Activated CD8-positive, alpha-beta T cell treated with anti-CD3 and anti-CD28 coated beads, Interleukin-2, amount 10 ng/mL, durations not matched to agents 7 days and 5 days (primary cell): ENCODE measurements at places on chromosomes 1 and 21. TPM values are rescaled to one million over a fixed set of nuclear protein-coding genes. Genes with fewer than 3 reads are reported as not detected.

Gene ASTN1
- total RNA-seq = not detected

Gene EXO1
- total RNA-seq = 48.2 TPM

Gene IL20
- not detected for total RNA-seq

Gene BGLAP
- total RNA-seq = 2.8 TPM

GRCh38 chr1:22500471-22500870 lies 48.8 kb downstream of the ZBTB40 start:
- DNase-seq = no peak

DNA sequence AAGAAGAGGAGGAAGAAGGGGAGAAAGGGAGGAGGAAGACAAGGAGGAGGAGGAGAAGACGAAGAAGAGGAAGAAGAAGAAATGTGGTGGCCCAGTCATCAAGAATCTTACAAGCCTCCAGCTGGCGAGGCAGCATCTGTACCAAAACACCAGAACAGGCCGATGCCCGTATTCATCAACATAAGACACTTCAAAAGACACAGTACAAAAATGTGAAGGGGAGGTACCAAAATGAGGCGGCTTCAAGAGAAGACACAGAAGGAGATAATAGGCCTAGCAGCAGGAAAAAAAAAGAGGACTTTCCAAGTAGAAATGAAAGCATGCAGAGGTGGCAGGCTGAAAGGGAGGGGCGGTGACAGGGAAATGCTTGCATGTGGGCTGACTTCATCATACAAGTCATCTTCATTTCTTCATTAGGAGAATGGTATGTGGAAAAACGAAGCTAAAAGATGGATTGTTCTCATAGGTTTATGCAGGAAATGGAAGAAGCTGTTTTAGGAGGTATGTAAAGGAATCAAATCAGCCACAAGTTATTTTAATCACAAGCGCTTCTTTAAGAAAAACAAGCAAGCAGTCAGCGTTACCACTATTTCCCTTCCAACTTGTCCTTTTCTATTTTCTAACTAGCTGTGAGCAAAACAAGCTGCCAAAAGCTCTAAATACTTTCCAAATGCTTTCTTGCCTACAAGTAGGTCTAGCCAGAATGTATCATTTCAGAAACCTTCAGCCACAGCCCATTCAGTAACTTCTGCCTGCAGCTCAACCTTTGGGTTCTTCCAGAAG lies 192.3 kb downstream of the SLC45A1 start:
- DNase-seq = peak; percentile 45

- DNase-seq = no peak
These were observed 317.2 kb downstream of the LTN1 start for GRCh38 chr21:28675331-28676041.

- no peak for DNase-seq
These were observed 10.7 kb downstream of the EXTL2 start for GRCh38 chr1:100883963-100884362.

DNA sequence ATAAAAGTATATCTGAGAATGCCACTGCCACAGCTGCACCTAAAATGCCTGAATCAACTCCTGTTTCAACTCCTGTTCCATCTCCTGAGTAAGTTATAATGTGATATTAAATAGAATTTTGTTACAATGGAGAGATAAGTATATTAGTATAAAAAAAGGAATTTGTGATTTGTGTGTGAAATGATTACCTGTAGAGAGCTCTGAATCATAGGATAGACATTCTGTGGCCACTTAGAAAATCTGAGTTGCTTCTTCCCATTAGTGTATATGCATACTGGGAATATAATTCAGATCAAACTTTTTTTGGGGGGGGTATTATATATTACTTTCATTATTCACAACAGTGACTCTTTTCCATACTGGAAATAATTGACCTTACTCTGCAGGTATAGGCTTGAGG lies 52.9 kb downstream of the SUCO start:
- DNase-seq = no peak

DNA sequence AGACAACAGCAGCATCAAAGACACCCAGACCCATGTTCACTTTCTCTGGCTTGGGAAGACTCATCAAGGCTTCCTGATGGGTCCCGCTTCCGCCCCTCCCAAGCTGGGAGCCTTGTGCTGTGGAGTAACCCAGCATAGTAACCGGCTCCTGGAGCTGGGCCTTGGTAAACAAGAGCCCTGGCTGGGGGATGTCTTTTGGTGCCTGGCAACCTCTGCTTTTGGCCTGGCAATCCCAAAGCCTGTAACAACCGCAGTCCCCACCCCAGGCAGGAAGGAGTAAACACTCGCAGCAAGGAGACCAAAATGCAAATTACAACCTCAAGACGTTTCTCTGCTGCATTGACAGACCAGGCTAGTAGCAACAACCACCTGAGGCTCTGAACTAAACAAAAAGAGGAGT lies 16.9 kb upstream of the THRAP3 start:
- DNase-seq = no peak

DNA sequence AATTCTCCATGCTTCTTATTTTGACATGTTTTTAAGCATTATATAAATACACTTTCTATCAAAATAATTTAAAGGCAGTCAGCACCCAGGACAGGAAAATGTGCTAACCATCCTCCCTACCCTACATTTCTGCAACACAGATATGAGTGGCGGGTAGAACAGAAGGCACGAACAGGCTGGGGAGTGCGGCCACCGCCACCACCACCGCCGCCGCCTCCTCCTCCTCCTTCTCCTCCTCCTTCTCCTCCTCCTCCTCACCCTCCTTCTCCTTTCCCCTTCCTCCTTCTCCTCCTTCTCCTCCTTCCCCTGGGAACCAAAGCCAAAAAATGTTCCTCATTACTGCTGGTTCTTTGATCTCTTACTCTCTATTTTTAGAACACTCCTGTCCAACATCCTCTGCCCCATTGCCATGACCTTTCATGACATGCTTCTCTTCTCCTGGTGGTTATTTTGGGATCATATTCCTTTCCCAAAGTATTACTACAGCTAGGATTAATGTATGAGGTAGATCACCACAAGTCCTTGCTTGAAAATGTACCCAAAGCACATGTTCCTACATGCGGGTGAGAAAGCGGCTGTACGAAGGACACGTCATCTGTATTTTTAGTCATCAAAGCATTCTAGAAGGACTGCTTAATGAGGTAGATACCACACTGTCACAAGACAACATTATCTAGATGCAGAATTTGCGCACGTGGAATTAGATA lies 24.5 kb upstream of the CCN1 start:
- no peak for DNase-seq

DNA sequence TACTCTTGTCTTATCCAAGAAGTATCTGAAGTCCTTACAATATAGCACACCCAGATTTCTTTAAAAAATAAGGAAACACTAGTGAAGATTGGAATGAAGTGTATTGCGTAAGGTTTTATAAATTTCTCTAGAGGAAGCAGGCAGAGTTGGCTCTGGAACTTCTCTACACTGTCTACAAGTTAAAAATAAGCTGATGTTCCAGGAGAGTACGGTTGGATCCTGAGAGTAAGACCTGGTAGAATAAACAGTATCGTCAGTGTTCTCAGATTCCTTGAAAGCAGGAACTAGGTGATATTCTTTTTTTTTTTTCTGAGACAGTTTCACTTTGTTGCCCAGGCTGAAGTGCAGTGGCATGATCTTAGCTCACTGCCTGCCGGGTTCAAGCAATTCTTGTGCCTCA lies 107.9 kb downstream of the USP25 start:
- no peak for DNase-seq

DNA sequence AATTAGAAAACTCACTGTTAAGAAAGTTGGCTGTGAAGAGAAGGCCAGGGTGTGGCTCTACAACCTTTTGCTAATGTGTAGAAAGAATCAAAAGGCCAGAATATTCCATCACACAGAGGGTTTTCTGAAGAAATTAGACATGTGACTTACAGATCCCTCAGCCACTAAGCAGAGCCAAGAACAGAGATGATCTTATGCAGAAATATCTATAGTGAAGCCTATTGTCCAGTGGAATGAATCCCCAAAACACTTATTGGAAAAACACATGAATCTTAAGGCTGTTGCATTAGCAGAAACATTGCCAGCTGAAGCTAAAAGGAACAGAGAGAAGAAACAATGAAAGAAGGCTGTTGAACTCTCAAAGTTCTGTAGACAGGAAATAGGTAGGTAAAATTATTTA lies 979.2 kb downstream of the MRPL39 start:
- no peak for DNase-seq

DNA sequence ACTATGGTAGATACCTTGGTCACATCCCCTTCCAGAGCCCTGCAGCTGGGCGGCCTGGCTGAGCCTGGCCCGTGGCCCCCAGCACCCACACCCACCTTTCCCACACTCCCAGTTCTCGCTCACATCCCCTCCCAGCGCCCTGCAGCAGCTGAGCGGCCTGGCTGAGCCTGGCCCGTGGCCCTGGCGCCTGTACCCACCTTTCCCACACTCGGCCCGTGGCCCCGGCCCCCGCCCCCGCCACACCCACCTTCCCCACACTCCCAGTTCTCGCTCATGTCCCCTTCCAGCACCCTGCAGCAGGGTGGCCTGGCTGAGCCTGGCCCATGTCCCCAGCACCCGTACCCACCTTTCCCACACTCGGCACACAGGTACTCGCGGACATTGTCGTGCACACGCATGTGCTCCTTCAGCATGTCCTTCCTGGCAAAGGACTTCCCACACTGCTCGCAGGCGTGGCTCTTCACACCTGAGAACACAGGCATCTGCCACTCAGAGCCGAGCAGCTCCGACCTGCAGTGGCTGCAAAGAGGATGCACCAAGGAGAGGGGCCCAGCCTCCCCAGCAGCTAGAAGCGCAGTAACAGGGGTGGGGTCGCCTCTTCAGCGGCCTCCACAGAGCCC lies 52.5 kb upstream of the RIPK4 start:
- DNase-seq = no peak

DNA sequence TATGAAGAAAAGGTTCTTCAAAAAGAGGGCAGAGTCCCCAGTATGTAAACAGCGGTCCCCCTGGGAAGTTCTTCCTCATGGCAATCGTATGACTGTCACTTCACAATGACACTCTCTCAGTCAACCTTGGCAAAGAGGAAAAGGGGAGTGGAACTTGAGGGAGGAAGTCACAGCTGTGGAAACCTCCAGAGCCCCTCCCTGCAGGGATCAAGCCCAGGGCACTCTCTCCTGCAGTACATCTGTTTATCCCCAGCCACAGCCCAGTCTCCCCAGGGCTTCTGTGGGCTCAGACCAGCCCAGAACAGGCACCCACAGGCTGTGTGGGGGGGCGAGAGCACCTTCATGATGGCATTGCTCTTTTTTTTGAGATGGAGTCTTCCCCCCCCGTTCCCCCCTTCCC lies 2.0 kb downstream of the ATP13A2 start:
- no peak for DNase-seq

GRCh38 chr1:83694449-83694848 lies 304.5 kb downstream of the TTLL7 start:
- no peak for DNase-seq

DNA sequence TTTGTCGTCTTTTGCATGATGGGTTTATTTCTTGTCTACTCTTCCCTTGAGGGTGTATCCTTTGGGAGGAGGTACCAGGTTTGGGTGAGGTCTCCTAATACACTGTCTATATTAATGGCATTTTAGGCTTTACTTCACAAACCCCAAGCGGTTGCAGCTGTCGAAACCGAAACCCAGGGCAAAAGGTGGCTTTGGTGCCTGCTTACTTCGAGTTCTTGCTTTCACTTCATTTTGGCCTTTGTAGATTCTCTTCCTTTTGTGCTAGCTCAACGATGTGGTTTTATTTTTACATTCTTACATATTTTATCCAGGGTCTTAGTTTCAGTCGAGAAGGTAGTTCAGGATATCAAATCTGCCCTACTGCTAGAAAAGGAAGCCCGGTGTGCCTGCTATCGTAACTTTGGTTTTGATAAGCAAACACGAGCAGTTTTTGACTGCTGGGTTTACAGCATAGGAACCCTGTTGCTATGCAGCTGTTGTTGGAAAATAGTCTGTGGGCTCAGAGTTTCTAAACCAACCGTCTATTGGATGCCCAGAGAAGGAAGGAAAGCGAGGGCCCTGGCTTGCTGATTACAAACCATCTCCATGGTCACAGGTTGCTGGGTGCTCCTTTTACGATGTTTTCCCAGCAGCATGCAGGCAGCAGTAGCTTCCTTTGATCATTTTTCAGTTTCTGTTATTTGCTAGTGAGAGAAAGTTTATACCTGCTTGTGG lies 9.8 kb upstream of the TSPAN2 start:
- DNase-seq = peak; percentile 84

DNA sequence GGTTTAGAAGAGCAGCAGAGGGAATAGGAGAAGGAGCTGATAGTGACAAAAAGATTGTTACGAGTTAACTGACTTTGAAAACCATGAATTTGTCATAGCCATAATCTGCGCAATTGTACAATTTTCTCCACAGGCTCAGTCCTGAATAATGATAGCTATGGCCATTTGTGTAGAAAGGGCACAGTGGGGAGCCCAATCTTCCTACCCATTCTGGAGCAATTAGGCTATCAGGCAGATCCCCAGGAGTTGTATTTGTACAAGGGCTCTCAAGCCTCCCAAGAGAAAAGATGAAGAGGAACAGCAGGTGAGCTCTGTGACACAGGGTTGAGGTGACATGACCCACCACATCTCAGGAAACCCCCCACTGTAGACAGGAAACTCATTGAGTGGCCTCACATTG lies 42.1 kb upstream of the SAMD13 start:
- DNase-seq = no peak

DNA sequence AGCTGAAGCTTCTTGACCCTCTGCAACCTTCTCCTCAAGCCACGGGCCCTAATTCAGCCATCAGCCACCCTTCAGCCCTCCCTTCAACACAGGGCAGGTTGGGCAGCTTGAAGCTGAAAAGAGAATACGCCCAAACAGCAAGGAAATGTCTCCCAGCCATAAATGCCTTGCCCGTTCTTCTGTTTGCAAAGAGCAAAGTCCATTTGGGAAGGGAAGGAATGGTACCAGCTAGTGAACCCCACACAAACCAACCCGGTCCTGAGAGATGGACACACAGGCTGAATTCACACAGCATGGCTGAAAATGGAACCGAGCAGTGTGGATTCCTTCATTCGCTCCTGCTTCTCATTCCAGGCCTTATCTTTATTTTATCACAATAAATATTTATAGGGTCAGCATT lies 11.5 kb downstream of the PLEKHA6 start:
- no peak for DNase-seq

DNA sequence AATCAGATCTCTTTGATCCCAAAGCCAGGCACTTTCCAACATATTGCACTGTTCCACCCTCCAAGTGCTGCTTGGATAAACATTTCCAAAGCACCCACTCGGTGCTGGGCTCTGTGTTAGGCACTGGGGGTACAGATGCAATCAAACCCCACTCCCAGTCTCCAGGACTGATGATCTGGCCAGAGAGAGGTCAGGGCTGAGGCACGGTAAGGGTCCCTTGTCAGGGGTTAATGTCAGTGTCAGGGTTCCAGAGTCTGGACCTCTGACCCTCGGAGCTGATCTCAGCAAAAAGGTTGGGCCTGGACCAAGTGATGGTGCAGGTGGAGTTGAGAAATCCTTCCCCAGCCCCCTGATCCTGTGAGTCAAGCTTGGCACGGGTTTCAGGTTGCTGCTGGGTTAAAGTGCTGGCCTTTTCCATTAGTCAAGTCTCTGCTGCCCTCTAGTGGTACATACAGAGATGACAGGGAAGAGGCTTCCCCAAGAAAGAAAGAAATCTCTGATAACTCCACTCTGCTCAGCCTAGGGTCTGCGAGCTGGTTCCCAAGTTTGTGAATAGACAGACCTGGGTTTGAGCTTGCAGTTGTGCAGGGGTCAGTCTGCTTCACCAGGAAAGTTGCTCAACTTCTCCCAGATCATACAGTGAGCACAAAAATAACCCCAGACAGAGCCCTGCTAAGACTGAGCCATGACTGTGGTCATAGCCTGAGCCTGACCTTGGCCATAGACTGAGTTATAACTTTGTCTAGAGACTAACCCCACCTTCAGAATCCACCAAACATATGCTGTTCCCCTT lies 74.6 kb downstream of the DMRTA2 start:
- peak; percentile 64 for DNase-seq
